Forelimb muscle (tissue), 1 donor: ENCODE measurements at places on chromosomes 11 and 22.

- DNase-seq: no peak
These were observed at the start of gene RHOG for GRCh38 chr11:3840870-3841425. Gene RHOG (minus strand): TSS chr11:3840959. CDS start chr11:3828138, 12,821 bp downstream.

- DNase-seq: no peak
These were observed 9.1 kb downstream of the ANKK1 start for GRCh38 chr11:113396690-113397089.

DNA sequence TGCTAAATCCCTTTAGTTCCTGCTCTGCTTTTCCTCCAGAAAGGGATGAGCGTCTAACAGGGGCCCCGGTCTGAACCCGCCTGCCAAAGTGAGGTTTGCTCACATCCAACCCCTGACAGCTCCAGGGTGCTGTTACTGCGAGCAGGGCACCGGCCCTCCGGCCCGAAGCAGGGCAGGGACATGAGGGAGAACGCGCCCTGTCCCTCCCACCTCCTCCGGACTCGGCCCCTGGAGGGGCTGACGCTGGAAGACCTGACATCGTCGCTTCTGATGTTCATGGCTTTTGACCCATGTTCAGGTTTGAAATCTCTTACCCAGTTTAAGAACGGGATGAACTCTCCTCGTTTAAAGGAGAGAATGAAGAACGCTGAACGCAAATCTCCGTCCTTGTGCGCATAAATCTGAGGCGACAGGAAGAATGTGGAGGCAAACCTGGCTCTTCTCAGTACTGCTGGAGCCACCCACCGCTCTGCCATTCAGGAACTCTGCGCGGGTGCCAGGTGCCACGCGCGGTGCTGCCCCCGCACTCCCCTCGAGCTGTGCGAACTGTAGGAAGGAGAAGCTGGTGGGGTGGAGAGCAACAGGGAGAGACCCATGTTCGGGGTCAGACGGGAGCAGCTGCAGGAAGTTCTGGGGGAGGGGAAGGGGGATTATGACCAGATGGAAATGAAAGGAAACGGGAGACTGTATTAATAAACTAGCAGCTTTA is 826 bp upstream of the EEF1G start:
- no peak for DNase-seq

- DNase-seq: peak; percentile 41
These were observed 251.9 kb downstream of the ST3GAL4 start for GRCh38 chr11:126607374-126607773.

DNA sequence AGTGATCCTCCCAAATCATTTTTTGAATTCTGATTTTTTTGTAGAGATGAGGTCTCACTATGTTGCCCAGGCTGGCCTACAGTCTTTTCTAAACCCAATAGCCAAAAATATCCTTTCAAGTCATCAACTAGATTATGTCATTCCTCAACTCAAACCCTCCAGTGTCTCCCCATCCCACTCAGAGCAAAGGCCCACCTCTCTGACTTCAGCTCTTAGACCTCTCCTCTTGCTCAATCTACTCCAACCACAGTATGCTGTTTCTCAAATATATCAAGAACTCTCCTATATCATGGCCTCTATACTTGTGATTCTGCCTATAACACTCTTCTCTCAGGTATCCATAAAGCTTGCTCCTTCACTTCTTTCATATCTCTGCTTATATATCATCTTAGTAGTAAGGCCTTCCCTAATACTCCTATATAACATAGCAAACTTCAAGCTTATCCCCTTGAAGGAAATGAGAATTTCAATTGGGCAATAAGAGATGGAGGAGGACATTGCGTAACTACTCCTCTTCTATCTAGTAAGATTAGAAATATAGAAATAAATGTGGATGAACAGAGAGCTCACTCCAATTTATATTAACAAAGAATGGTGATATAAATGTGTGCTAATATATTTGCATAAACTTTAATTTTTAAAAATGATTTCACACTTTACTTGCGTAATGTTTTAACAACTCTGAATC is 24.5 kb downstream of the DLG2 start:
- no peak for DNase-seq

- DNase-seq: no peak
These were observed 23.4 kb downstream of the OVOL1 start for GRCh38 chr11:65810046-65810868.

DNA sequence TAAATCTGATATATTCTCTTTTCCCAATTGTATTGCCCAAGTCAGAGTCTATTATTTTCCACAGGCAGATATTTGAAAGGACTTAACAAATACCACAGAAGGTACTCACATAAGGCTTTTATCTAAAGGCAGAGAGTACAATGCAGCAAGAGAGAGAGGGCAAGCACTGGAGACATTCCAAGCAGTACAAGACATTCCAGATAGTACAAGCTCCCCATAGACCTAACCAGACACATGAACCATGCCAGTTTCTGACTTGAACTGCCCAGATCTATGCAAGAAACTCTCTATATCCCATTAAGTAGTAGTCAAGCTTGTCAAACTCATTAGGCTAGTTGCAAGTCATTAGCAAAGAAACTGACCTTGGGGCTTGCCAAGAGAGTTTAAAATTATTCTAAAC is 11.2 kb upstream of the MS4A6E start:
- no peak for DNase-seq
